ENCODE measurements at places on chromosomes 16 and 17.
A peak's percentile ranks its signal among the peaks of the same experiment; 100 is the strongest.

- ATAC-seq, result no peak
These were observed 30.6 kb downstream of the MRM3 start for GRCh38 chr17:812638-813204.

DNA sequence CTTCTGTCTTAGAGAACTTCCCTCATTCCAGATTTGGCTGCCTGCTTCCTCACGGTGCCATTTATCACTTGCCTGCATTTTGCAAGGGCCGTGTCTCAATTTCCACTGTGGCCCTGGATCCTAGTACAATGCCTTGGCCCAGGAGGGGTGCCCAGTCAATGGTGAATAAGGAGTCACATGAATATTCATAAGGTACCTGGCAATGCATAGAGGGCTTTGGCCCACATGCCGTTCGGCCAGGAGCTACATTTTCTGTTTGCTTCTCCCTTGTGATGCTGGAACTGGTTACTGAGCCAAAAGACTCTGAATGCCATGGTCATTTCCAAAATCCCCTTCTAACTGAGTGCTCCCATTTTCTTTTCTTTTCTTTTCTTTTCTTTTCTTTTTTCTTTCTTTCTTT is 4.8 kb upstream of the PIRT start:
- ATAC-seq, result no peak

DNA sequence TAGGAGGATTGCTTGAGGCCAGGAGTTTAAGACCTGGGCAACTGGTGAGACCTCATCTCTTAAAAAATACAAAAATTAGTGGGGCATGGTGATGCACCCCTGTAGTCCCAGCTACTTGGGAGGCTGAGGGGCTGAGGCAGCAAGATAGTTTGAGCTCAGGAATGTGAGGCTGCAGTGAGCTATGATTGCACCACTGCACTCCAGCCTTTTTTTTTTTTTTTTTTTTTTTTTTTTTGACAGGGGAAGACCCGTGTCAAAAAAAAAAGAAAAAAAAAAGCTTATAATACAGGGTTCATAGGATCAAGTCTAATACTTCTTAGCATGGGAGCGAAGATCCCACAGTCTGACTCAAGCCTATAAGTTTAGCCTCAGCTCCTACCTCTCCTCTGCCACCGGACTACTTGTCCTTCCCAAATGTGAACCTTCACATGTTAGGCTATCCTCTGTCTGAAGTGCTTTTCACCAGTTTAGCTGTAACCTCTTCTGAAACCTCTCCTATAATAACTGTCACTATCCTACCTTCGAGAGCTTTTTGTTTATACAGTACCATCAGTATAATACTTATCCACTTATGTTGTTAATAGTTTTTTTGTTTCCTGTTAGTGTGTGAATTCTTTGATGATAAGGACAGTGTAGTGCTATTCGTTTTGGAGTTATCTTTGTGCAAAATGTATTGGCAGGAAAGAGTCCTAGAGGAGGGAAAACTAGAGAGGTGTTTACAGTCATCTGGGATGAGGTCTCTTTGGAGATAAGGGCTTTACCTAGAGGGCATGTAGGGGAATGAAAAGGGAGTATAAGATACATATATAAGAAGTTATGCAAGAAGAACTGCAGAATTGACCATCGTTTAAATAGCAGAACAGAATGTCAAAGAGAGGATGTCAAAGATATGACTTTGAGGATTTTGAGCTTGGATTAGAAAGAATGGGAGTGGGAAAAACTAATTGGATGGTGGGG is 15.5 kb downstream of the CPD start:
- no peak for ATAC-seq

- ATAC-seq, result no peak
These were observed 40.7 kb downstream of the BRIP1 start for GRCh38 chr17:61822326-61823285.

DNA sequence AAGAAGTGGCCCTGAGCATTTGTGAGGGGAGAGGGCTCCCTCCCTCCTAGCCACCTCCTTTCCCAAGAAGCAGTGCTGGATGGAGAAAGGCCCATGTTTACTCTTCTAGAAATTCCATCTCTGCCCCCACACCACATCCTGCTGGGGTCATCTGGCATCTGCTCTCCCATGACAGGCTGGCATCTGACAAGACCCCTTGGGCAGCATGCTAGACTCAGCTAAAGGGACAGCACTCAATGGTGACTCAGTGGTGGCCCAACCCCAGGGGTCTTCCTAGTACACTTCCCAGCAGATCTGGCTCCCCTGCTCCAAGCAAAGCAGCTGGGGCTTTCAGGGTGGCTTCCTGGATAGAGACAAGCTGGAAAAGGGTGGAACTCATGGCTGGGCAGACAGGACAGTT is 14.4 kb downstream of the SLC38A7 start:
- no peak for ATAC-seq

DNA sequence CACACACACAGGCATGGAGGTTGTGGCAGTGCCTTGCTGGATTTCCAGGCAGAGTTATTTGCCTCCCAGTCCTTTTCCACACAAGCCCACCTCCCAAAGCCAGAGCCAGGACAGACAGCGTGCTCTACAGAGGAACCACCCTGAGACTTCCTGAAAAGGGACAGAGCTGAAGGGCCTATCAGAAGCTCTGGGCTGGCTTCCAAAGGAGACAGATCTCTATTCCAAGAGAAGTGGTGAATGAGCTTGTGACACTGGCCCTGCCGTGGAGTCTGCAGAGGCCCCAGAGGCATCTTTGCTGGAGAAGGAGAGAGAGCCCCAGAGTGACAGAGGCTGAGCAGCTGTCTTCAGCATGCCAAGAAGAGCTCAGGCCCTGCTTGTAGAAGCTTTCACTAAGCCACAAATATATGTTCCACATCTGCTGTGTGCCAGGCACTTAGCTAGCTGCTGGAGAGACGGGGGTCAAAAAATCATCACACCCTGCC is 8.3 kb upstream of the LPCAT2 start:
- peak; percentile 52 for ATAC-seq

DNA sequence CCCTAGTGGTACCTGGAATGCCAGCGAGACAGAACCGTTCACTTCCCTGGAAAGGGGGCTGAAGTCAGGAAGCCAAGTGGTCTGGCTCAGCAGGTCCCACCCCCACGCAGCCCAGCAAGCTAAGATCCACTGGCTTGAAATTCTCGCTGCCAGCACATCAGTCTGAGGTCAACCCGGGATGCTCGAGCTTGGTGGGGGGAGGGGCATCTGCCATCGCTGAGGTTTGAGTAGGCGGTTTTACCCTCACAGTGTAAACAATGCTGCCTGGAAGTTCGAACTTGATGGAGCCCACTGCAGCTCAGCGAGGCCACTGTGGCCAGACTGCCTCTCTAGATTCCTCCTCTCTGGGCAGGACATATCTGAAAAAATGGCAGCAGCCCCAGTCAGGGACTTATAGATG is 464.7 kb upstream of the TOM1L1 start:
- ATAC-seq, result no peak

Data from motor neuron (in vitro differentiated cells).